NCI-H460 (cell line): ENCODE measurements at places on chromosomes 11 and 22. TPM values are rescaled to one million over a fixed set of nuclear protein-coding genes. Genes with fewer than 3 reads are reported as not detected.

DNA sequence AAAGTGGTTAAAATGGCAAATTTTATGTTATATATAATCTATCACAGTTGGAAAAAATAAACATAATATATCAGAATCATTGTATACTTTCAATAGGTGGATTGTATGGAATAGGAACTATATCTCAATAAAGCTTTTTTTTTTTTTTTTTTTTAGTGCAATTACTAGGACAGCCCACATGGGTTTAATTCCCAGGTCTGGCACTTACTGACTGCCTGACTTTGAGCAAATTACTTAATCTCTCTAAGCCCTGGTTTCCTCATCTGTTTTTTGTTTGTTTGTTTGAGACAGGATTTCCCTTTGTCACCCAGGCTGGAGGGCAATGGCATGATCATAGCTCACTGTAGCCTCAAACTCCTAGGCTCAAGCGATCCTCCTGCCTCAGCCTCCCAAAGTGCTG lies 26.1 kb upstream of the BAIAP2L2 start:
- DNase-seq = no peak

DNA sequence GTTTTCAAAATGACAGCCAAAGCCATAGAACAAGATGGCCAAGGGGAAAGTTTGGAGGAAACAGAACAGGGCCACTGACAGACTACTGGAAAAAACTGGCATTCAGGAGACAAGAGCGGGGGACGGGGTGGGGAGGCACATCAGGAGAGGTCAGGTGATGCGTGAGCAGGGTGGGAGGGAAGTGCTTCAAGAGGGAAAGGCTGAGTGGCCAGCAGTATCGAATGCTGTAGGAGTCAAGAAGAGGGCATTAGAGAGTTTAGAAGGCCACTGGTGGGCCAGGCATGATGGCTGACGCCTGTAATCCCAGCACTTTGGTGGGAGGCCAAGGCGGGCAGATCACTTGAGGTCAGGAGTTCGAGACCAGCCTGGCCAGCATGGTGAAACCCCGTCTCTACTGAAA lies 8.2 kb downstream of the GTPBP1 start:
- DNase-seq = no peak

The PATE4 gene
- total RNA-seq = not detected in 2 replicates

- DNase-seq = no peak
These were observed 84.6 kb downstream of the CLPB start for GRCh38 chr11:72349616-72350218.

The SHANK3 gene
- 0.98 and 1.2 TPM in 2 replicates for total RNA-seq

- DNase-seq = no peak
These were observed 38.1 kb upstream of the CTTN start for GRCh38 chr11:70360211-70360610.

DNA sequence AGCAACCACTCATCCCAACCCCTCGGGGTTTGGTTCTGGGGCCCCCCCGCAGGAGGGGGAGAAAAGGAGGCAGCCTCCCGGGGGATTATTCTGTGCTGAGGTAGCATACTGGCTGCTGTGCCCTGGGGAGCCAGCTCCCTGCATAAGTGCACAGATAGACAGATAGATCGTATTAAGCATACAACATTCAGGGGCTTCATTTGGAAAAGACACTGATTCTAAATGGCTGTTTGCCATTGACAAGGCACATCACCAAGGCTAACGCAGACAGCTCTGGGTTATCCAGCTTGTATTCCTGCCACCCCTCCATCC lies 547.9 kb downstream of the BUD13 start:
- no peak for DNase-seq

DNA sequence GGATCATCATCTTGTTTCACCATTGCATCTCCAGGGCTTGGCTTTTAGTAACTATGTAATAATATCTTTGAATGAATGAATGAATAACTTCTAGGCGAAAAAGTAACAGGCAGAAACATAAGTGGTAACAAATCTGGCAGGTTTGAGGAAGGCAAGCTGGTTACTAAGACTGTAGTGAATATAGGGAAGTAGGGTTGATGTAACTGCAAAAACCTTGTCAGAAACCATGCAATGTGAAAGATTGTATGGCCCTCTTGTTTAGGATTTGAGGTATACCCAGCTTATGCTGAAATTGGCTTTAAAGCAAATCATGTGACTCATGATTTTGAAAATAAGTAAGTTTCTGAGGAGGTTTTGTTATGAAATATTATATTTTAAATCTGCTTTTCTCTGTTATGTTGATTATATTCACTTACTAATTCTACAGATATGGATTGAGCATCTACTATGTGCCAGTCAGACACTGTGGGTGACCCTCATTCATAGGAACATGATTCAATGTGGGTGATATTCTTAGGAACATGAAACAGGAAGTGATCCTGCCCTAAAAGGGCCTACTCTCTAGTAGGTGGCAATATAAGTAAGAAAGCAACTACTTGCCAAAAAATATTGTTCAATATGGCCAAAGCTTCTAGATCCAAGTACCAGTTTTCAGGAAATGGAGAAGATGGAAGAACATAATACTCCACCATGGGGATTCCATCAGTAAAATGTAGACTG lies 115.5 kb upstream of the CCDC90B start:
- DNase-seq = no peak

- no peak for DNase-seq
These were observed 92.0 kb downstream of the PRR5L start for GRCh38 chr11:36388071-36388470.

- DNase-seq = no peak
These were observed 21.6 kb downstream of the PDGFB start for GRCh38 chr22:39223091-39223710.

The UBQLN3 gene
- not detected in 2 replicates for total RNA-seq

- DNase-seq = peak; percentile 26
These were observed 3.1 kb downstream of the ASRGL1 start for GRCh38 chr11:62340269-62340901.

DNA sequence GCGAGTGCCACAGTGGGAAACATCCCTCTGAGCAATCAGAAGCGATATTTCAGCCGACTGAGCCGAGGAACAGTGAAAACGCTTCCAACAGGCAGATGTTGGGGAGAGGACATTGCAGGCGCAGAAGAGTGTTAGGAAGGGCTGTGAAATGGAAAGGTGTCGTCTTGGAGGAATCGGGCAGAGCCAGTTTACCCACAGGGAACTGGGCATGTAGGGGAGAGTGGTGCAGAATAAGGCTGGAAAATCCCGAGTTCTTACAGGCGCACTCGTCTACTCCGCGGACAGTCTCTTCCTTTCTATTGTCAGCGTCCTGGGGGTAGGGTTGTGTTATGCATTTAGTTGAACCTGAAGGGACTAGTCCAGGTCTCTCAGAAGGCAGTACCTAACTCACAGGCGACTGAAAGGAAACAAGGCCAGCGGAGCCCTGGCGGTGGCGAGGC lies 1.1 kb upstream of the APLP2 start:
- DNase-seq = no peak

DNA sequence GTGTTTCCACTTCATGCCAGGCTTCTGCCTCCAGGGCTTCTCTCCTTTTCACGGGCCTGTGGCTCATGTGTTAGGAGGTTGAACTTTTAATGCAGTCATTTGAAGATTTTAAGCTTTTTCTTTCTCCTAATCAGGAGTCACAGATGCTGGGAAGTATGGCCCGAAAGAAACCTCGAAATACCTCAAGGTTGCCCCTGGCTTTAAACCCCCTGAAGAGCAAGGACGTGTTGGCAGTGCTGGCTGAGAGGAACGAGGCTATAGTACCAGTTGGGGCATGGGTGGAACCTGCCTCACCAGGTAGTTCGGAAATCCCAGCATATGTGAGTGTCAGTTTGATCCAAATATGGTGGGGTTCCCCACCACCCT lies 571 bp downstream of the CCDC15 start:
- DNase-seq = no peak

The ANO5 gene
- total RNA-seq = 2.0 and 2.2 TPM in 2 replicates

The SHANK2 gene
- total RNA-seq = 5.3 and 6.8 TPM in 2 replicates

DNA sequence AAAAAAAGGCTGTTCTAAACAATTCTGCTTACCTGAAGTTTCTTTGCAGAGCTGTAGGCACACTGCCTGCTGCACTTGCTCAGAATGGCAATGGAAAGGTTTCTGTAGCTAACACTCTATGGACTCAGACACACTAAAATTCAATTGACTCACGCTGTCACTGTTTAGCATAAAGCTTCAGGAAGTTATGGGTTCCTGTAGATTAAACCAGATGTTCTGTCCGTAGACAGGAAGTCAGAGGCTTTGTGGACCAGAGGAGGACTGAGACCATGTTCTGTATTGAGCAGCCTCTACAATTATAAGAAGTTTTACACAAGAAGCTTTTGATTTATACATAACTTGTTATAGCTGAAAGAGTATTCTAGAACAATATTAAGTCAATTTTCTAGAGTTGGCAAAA lies 70.4 kb downstream of the GLYATL1 start:
- DNase-seq = no peak

The CAVIN3 gene
- 8.9 and 9.8 TPM in 2 replicates for total RNA-seq

The GRIA4 gene
- total RNA-seq = not detected in 2 replicates

DNA sequence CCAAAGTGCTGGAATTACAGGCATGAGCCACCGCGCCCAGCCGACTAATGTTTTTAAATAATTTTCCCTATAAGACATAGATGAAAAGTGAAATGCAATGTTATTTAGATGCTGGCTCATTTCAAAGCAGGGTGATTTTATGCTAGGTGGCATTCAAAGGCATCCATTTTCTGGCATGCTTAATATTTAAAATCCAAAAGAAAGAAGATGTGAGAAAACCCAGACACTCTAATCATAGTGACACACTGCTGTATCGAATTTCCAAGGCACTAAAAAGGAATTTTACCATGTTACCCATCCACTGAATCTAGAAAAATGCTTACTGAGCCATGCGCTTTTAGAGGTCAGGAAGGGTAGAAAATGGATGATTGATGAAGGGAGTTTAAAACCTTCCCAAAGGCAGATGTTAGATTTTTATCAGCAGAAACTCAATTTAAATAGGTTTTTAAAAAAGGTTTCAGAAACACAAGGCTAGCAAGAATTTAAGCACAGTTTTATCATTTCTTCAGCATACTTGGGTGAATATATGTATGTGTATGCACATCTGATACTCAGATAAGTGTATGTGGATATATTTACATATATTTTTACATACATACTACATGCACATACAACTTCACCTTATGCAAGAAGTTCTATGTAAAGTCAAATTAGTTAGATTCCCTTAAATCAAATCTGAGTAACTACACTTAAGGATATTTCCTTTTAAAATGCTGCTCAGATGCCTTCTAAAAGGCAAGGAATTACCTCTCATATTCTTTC lies 24.1 kb upstream of the CCDC89 start:
- DNase-seq = no peak

The ST14 gene
- not detected in 2 replicates for total RNA-seq

The CELSR1 gene
- 7.0 and 8.7 TPM in 2 replicates for total RNA-seq

- DNase-seq = no peak
These were observed 47.0 kb upstream of the GALNT18 start for GRCh38 chr11:11668781-11669180.
